ENCODE measurements at places on chromosomes 5 and 9.

- DNase-seq = no peak
Observed at GRCh38 chr9:105447386-105447813, 434 bp upstream of the FSD1L start.

GRCh38 chr5:103758996-103759395, 196.4 kb upstream of the NUDT12 start:
- DNase-seq = peak; percentile 46

- DNase-seq = no peak
Observed at GRCh38 chr5:122319897-122320296, 7.9 kb downstream of the SNCAIP start.

- no peak for DNase-seq
Observed at GRCh38 chr5:169686137-169686536, 49.1 kb downstream of the DOCK2 start.

DNA sequence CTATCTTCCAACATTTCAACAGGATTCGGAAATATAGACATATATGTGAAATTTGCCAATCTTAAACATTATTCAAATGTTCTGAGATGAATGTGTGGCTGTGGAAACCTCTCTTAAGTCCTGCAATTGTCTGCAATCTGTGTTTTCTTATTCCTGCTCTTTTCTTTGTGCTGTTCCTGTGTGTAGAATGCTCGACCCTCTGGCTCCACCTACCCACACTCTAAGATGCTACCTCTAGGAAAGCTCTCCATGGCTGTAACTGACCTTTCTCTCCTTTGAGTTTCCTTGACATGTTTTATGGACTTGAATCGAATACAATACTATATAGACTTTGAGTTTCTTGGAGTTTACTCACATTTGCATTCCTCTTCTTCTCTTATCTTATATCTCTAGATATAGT, 120.6 kb upstream of the ASTN2 start:
- no peak for DNase-seq

- DNase-seq = no peak
Observed at GRCh38 chr5:159179529-159180305, 29.6 kb downstream of the RNF145 start.
